ENCODE measurements at places on chromosomes 2 and 18.

GRCh38 chr2:217774232-217774631 is 228.6 kb downstream of the TNS1 start:
- no peak for DNase-seq

- no peak for DNase-seq
Observed at GRCh38 chr2:100630473-100630977, 67.7 kb downstream of the PDCL3 start.

DNA sequence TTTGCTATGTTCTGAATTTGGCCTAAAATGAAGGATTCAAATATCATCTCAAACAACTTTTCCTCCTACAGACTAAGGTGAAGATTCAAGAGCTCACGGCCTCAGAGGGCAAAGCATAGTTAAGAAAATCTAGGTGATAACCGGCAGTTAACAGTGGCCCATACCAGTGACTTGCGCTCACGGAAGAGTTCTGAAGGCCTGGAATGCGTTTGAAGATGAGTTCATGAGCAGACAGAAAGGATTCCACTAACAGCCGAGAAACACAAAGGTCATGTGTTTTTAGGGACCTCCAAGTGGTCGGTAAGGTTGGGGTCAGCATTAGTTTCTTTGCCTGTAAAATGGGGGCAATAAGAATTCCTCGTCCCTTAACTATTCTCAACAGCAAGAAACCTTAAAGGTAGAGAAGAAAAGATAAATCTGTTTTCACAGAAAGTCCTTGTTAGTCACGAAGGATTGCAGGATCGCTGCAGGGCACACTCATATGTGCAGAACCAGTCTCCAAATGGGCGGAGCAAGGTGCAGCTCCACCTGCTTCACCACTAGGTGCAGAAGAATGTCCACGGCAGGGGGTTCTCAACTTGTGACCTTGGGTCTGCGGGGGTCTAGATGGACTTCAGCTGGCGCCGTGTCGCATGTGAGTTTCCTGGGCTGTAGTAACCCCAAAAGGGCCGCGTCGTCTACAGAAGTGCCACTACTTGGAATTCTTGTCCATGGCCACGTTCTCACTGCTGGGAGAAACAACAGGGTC is 708 bp upstream of the RPIA start:
- DNase-seq = peak; percentile 47

- DNase-seq = no peak
Observed at GRCh38 chr18:39166776-39167175, 1601.2 kb upstream of the CELF4 start.

- no peak for DNase-seq
Observed at GRCh38 chr2:69131983-69132675, 119.2 kb downstream of the ANTXR1 start.

DNA sequence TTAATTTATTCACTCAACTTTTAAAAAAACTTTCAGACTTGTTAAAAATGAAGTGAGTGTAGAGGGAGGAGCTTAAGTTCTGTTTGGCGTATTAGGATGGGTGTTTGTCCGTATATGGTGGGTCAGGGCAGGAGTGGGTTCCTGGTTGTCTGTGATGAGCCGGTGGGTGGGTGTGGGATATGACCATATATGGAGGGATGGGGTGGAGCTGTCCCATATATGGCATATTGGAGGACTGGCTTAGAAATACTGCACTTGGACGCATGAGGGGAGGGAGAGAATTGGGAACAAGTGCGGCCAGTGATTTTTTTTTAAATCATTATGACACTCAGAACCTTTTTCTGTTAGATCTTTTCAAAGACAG is 1.5 kb downstream of the KDM3A start:
- DNase-seq = peak; percentile 75

GRCh38 chr2:62362561-62362960 is 143.4 kb downstream of the TMEM17 start:
- DNase-seq = no peak

GRCh38 chr2:108824316-108825070 is 37.9 kb downstream of the CCDC138 start:
- DNase-seq = no peak

GRCh38 chr2:64000630-64001381 is 18.4 kb downstream of the VPS54 start:
- DNase-seq = no peak

DNA sequence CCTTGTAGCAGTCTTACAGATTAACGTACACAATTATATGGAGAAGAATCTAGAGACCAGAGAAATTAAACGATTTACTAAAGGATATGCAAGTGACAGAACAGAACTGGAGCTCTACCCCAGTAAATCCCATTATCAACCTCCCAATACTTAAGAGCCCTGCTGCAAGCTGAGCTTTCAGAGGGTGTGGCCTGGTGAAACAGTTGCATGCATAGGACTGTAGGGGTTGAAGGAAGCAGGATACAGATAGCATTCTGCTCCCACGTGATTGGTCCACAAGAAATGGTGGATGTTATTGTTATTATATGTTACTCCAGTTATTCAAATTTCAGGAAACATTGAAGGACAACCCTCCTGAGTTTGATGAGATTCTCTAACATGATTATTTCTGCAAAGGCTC is 210.8 kb upstream of the THUMPD2 start:
- DNase-seq = no peak

DNA sequence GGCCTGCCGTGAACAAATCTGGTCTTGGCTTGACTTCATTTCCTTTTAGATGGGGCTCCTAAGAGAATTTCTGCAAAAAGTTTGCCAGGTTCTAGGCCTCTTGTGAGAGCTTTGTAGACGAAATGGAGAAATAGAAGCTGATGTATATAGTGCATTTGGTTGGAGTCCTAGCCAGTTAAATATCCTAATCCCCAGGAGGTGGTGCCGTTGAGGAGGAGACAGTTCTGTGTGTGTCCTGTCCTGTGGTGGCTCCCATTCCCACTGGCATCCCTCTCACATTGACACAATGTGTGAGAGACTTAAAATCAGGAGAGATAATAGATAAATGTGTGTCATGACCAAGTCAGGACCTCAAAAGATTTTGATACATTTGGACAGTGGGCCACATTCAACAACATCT is 34.6 kb upstream of the DNER start:
- no peak for DNase-seq

GRCh38 chr18:8721716-8722115 is 16.4 kb downstream of the MTCL1 start:
- no peak for DNase-seq

DNA sequence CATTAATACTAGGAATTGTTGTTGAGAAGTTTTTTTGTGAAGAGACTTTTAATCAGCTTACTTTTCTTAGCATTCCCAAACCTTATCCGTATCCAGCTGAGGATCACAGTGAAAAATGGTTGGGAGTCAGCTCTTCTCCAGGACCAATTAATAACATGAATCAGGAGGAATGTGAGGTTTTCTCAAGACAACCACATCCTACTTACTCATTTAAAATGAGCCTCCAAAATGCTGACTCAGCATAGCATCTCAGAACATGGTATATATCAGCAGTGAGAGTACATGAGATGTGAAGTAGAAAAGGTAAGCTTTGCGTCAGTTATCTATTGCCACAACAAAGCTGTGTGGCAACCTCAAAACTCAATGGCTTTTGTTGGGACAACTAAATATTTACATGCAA is 140.3 kb downstream of the NRP2 start:
- no peak for DNase-seq

DNA sequence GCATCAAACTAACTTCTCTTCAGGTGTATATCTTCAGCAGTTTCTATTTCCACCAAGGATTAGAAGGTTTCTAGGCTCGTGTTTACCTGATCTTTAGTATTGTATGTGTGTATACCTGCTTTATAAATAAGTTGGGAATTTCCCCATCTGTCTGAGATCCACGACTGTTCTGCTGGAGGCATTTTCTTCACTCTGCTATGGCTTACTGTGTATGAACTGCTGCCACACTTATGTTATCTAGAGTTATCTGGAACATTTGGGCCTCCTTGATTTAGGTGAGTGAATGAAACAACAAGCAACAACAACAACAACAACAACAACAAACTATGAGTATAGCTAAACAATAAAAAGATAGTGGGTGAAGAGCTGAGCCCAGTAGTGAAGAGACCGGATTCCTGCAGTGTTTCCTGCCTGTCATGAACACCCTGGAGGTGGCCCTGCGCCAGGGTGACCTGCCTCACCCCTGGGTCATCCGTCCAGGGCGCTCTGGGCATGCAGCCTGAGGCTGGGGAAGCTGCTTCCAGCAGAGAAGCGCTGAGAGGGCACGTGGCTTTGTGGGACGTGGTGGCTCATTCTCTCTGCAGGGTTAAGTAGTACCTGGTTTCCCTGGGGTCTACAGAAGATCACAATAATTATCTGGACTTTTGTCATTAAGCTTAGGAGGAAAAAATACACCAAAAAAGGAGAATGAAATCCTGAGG is 56.1 kb upstream of the GATA6 start:
- DNase-seq = no peak

DNA sequence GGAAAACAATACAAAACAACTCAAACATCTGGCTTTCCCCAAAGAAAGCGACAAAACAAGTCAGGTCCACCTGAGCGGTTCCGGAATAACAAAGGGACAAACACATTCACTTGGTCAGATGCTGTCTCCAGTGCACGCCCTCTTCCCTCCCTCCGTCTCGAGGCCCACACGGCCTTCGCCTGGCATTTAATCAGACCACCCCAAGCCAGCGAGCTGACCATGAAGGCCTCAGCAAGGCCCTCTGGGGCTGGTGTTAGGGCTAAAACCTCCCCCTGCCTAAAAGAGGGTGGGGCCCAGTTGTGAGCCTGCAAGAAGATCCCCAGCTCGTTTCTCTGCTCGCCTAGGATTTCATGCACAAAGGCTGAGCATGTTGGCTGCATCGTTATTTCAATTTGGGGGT is 180.3 kb downstream of the EIPR1 start:
- DNase-seq = no peak

DNA sequence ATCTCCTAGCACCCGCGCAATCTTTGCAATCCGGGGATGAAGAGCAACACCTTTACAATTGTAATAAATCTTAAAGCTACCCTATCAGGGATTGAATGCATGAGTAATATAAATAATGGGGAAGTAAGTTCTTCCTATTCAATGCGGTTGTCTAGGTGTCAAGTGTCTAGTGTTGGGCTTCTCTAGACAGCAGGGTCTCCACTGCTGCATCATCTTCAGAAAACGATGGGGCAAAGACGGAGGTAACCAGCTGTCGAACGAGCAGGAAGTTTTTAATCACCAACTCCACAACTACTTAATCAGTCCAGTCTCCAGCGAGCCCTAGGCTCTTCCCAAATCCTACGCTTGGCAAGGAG is 573 bp downstream of the STAM2 start:
- no peak for DNase-seq

DNA sequence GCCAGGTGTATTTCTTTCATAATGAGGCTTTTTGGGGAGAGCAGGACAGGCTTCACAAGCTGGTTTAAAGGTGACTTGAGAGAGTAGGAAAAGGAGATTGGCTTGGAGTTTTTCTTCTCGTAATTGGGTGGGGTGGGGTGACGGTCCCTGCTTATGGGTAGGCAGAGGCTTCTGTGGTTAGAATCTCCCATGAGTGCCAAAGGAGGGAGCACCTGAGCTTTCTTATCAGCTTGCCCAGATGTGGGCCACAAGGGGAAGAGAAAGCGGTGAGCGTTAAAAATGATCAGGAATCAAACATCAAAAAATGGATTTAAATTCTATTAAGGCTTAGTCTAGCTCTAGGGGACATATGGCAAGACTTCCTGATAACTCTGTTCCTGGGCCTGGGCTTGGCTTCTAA is 9.7 kb upstream of the PNPT1 start:
- DNase-seq = no peak

- DNase-seq = no peak
Observed at GRCh38 chr2:174888146-174888545, 117.0 kb downstream of the CHN1 start.

- DNase-seq = no peak
Observed at GRCh38 chr18:68763083-68763482, 34.8 kb upstream of the CCDC102B start.

- no peak for DNase-seq
Observed at GRCh38 chr2:124380221-124380749, 355.2 kb downstream of the CNTNAP5 start.

DNA sequence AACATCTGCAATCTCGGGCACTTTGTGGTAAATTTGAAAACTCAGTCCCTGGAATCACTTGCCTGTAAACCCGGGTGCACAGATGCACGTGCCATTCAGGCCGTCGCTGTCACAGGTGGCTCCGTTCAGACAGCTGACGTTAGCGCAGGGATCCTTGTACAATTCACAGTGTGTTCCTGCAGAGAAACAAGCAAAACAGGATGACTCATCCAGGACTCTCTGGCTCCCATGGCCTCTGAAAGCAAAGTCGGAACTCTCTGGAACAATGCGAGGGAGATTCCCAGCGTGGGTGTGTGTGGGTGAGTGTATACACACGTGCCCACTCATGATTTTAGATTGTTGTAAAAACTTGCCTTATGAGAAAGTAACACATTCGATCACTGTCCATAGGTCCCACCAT is 136.1 kb upstream of the PID1 start:
- DNase-seq = no peak

- DNase-seq = no peak
Observed at GRCh38 chr2:205903549-205904129, 182.3 kb downstream of the INO80D start.

DNA sequence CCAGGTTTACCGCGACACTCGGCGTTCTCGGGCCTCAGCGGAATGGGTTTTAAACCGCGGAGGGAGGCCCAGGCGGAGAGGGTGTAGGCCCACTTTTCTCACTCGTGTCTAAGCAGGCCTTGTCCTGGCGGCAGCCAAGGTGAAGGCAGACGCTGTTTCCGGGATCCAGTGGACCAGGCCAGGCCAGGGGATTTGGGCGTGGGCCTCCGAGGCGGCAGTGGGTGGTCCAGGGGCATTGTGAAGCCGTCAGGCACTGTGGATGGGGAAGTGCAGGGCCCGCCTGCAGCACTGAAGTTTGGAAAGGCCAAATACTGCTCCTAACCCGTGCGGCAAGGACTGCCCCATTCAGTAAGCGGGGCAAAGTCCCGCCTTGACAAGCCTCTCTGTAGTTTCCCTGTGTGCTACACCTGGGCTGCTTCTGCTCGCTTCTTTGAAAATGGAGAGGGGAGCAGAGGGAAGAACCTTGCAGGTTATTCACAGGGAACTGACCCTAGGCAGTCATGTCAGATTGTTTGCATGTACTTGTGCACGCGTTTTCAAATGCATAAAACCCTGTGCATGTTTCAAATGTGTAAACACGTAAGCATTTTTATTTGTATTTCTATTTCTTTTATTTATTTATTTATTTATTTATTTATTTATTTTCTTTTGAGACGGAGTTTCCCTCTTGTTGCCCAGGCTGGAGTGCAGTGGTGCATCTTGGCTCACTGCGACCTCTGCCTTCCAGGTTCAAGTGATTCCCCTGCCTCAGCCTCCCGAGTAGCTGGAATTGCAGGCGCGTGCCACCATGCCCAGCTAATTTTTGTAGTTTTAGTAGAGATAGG is 7.5 kb upstream of the DLX2 start:
- DNase-seq = no peak

- DNase-seq = no peak
Observed at GRCh38 chr2:16729335-16729734, 63.7 kb upstream of the CYRIA start.

DNA sequence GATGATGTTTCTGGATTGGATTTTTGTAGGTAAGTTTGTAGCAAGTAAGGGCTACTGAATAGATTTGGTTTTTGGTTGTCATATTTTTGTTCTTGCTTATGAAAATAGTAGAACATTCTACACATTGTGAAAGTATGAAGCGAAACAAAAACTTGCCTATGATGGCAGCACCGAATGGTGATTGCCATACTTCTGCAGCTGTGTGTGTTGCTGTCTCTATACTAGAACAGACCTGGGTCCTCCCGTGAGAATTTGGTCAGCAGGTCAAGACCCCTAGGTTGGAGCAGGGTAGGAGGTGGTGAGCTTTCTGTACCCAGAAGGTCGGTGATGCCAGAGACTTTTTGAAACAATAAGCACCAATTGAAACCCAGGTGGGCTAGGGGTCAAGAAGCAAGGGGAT is 322.6 kb downstream of the PRKCE start:
- DNase-seq = no peak

GRCh38 chr2:160057356-160057755 is 5.1 kb downstream of the PLA2R1 start:
- DNase-seq = no peak
